ENCODE measurements at places on chromosomes 4 and X.

- no peak for DNase-seq
These were observed 81.9 kb downstream of the HCCS start for GRCh38 chrX:11193035-11193469.

- DNase-seq = no peak
These were observed 537.1 kb downstream of the GRID2 start for GRCh38 chr4:92840880-92841279.

DNA sequence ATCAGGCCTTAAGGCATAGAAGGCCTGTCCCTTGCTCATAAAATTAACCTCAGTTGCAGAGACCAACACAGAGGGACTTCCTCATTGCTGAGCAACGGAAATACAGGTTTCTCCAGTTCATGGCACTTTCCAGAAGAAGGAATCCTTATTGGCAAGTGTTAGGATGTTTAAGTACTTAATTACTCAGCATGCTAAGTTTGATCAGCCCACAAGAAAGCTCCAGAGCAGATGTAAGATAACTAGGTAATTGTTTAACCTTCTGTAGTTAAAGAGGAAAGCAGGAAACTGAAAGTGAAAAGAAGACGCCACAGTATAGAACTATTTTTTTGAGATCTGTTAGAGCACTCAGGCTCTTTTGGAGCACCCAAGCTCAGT lies 33.5 kb downstream of the SMS start:
- DNase-seq = no peak

GRCh38 chr4:70057651-70058050 lies 7.4 kb downstream of the HTN1 start:
- no peak for DNase-seq

DNA sequence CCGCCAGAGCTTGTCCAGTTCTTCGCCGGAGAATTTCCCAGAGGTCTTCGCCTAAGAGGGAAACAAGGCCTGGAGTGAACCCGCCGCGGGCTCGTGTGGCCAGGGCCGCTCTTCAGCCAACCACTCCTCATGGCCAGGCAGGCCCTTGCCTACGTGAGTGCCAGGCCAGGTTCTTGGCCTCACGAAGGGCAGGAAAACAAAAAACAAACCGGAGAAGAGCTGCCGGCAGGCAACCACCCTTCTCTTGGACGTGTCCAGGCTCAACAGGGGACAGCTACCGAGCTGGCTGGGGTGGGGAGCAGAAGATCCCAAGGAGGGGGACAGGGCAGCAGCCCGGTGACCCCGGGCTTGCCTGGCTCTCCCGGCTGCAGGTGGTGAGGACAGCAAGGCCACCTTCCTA lies 13.3 kb downstream of the LRPAP1 start:
- DNase-seq = no peak

DNA sequence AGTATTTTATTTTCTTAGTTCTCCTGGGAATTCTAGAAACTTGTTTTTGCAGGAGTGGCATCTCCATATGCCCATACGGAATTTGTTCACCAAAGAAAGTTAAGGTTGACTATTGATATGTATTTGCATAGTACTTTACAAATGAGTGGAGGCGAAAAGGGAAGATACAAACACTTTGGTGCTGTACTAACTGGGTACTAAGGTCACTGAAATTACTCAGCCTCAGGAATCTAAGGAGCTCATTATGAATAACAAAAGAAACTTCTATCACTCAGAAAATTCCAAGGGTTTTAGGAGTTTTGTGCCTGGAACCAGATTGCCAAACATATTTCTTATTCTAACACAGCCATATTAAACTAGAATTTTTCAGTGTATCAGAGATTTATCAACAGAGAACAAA lies 27.4 kb upstream of the TMPRSS11B start:
- DNase-seq = no peak

- no peak for DNase-seq
These were observed 203.9 kb downstream of the SOWAHB start for GRCh38 chr4:76694056-76694455.

GRCh38 chr4:126755506-126755905 lies 877.3 kb upstream of the INTU start:
- DNase-seq = no peak

DNA sequence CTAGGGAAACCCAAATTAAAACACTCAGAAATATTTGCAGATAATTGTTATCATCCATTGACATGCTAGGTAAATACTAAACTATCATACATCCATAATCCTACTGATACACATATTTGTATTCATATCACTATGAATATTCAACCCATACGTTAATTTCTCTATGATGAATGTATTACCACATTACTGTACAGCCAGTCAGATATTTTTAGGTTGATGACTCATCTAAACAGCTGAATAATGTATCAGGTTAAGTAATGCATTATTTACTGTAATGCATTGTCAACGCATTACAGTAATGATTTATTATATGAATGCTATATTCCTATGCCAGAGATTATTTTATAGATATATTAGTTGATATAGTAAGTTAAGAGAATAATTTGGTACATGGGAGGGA lies 37.1 kb downstream of the VEGFC start:
- DNase-seq = no peak

GRCh38 chrX:16466640-16467432 lies 183.1 kb upstream of the S100G start:
- DNase-seq = no peak

DNA sequence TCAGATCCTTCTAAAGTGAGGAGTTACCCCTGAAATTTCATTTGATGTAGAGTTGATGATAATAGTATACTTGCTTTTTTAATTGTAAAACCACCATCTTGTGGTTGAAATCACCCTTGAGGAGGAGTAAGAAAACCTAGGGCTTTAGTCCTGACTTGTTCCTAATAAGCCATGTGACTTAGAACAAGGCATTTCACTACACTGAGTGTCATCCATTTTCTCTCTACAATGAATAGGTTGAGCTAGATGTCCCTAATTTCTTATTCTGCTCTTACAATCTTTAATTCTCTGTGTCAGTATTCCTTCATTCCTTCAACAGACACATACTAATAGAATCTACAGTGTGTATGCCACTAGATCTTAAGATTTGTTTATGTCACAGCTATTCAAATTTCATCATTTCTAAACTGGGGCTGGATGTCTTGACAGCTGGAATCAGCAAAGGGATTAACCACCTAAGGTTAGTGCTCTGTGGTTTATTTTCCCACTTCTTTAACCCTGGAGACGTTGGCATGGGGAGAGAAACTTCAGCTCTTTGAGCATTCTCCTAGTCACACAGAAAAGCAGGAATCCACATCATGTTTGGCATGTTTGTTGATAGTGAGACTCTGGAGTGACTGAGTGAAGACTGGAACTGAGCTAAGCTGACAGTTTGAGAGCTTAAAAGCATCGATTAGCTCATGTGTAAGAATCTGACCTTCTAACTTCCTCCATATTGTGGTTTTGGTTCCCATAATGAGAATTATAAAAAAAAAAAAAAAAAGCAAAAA lies 246.3 kb downstream of the NDST4 start:
- no peak for DNase-seq

GRCh38 chr4:169117591-169118081 lies 107.6 kb upstream of the CBR4 start:
- DNase-seq = peak; percentile 82

DNA sequence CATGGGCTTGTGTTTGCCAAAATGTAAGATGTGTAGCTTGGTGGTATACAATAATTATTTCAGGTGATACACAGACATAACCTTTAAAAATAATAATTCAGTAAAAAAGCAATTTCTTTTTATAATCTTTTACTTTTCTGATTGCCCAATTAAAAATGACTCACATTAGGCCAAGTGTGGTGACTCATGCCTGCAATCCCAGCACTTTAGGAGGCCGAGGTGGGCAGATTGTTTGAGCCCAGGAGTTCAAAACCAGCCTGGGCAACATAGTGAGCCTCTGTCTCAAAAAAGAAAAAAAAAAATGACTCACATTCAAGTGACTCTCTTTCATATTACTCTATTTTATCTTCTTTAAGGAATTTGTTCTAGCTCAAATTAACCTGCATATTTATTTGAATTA lies 449.4 kb upstream of the HTR2C start:
- DNase-seq = no peak

- DNase-seq = no peak
These were observed 1.3 kb downstream of the WDR13 start for GRCh38 chrX:48598614-48599013.

Data from ascending aorta (tissue), 2 donors.